GM13976 (cell line): ENCODE measurements at places on chromosomes 11 and 22.

- no peak for DNase-seq
These were observed 1.7 kb upstream of the RAC2 start for GRCh38 chr22:37245740-37246139.

DNA sequence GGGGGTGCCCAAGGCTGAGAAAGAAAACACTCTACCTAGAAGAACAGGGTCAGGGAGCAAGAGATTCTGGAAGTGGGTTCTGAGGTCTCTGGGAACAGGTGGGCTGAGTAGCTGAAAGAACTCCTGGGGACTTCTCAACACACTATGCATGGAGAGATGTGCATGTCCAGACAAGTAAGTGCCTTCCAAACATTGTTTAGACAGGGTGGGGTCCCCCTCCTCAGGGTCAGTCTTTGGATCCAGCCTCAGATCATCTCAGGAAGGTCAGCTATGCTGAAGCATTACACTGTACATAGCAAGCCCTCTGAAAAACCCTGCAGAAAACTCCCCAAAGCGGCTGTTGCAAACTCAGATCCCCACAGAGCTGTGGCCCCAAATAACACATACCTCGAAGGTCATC, 53.9 kb upstream of the SCUBE2 start:
- no peak for DNase-seq

- no peak for DNase-seq
These were observed 69.7 kb downstream of the TENM4 start for GRCh38 chr11:79371152-79371551.

- no peak for DNase-seq
These were observed 57.8 kb downstream of the ENDOD1 start for GRCh38 chr11:95147364-95147905.

- DNase-seq: peak; percentile 68
These were observed 43.2 kb upstream of the DLAT start for GRCh38 chr11:111982019-111982464.

GRCh38 chr11:76049511-76049910, 156.8 kb downstream of the WNT11 start:
- no peak for DNase-seq

GRCh38 chr11:44016546-44017442, 31.0 kb upstream of the ACCSL start:
- DNase-seq: no peak

- no peak for DNase-seq
These were observed 174.4 kb upstream of the NARS2 start for GRCh38 chr11:78748918-78749690.

DNA sequence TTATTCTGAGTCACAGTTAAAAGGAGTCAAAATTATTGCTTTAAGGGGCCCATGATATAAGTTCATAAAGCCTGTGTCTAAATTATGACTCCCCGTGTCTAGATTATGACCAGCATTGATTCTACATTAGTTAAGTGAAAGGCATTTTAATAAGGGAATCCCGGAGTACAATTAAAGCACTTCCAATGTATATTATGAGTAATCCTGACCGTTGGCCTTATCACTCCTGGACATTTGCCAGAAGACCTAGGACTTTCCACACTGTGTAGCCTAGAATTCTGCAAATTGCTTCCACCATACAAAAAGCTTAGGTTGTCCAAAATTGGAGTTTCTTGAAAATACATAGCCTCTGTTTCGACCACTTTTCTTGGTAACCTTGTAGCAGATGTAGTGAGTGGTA, 1292.6 kb downstream of the LRRC4C start:
- no peak for DNase-seq

DNA sequence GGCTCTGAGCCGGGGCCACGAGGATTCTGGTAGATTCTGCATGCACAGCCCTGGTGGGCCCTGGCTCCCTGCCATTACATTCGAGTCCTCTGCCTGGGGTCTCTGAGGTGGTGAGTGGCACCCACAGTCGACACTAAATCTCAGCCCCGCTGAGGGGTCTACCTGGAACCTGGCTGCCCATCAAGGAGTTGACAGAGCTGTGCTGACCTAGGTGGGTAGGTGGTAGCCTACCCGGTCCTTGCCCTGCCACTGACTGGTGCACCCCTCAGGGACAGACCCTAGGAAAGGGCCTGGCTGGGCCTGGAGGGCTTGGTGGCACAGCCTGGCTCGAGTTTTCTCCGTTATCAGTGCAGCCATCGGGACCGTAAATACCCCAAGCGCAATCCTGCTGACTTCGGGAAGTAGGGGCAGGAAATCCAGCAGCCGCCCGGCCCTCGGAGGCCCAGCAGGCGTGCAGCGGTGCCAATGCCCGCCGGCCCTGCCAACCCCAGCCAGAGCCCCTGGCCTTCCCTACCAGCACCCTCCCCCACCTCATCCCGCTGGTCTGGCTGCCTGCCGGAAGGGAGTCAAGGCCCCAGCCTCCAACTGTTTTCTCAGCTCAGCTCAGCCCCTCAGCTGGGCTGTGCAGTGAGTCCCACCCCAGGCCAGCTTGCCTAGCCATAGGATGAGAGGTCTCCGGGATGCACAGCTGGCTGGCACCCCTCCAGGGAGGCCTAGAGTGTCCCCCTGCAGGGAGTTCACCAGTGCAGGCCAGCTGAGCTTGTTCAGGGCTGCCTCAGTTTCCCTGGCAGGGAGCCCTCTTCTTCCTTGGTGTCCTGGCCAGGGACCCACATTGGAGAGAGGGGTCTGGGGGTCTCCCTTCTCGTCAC, 80.4 kb upstream of the KCNQ1OT1 start:
- no peak for DNase-seq

GRCh38 chr22:30743257-30744020, 48.8 kb downstream of the OSBP2 start:
- no peak for DNase-seq

GRCh38 chr11:11142430-11142829, 210.6 kb downstream of the CSNK2A3 start:
- DNase-seq: no peak

DNA sequence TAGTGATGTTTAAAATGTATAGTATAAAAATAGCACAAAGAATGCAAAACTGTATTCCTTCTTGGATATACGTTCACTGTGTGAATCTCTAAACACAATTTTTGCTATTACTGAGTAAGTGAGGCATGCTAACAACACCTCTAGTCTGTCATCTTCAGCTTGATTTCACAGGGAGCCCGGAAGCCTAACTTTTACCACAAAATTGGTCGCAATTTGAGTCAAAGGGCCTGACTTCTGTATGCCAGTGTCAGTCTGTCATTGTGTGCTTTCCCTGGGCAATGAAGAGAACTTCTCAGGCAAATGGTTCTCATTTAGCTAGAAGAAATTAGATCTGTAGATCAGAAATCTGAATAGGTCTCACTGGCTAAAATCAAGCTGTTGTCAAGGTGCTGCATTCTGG, 1059.5 kb downstream of the FAM181B start:
- DNase-seq: no peak

DNA sequence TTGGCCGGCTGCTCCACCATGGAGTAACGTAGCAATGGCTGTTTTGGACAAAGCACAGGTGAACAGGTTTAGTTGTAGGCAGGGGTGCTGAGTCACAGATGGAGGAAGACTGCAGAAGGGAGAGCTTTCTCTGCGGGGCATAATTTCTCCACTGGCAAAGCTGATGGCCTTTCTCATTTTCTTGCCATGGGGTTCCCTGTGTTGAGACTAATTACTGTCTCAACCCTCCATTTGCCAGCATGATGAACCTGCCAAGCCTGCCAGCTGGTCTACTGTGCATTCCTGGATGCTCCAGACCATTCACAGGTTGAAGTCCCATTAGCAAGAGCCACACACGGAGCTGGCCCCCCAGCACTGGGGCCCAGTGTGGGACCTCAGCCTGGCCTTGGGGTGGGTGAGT, 202.4 kb downstream of the BARX2 start:
- no peak for DNase-seq

DNA sequence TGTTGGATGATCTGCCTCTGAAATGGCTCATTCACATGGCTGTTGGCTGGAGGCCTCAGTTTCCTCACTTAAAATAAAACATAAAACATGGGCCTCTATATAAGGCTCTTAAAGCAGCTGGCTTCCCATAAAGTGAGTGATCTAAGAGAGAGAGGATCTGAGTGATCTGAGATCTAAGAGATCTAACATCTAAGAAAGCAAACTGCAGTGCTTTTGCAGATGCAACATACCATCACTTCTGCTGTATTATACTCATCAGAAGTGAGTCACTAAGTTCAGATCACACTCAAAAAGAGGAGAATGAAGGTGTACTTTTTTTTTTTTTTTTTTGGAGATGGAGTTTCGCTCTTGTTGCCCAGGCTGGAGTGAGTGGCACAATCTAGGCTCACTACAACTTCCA, 18.1 kb upstream of the HSPA8 start:
- no peak for DNase-seq

- DNase-seq: no peak
These were observed 18.1 kb upstream of the RFPL2 start for GRCh38 chr22:32222991-32223390.

DNA sequence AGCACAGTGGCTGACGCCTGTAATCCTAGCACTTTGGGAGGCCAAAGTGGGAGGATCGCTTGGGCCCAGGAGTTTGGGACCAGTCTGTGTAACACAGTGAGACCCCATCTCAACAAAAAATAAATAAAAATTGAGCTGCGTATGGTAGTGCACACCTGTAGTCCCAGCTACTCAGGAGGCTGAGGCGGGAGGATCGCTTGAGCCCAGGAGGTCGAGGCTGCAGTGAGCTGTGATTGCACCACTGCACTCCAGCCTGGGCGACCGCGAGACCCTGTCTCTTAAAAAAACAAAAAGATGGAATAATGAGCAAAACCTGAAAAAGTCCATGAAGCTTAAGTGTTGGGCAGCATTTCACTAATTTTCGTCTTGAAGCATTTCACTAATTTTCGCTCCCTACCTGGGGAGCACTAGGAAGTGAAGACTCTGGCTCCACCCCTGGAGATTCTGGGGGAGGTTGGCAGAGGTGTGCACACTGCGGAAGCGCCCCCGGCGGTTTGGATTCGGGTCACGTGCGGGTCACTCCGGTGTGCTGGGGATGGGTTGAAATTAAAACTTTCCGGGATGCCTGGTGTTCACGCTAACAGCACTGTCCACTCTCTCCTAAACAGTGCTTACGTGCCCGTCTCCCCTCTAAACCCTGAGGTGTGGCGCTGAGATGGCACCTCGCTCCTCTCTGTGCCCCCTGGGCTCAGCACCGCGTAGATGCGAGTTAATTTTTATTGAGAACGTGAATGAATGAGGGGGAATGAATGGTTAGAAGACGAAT, 906 bp upstream of the NAA40 start:
- peak; percentile 57 for DNase-seq

- no peak for DNase-seq
These were observed 1.9 kb downstream of the BID start for GRCh38 chr22:17772249-17772957.

DNA sequence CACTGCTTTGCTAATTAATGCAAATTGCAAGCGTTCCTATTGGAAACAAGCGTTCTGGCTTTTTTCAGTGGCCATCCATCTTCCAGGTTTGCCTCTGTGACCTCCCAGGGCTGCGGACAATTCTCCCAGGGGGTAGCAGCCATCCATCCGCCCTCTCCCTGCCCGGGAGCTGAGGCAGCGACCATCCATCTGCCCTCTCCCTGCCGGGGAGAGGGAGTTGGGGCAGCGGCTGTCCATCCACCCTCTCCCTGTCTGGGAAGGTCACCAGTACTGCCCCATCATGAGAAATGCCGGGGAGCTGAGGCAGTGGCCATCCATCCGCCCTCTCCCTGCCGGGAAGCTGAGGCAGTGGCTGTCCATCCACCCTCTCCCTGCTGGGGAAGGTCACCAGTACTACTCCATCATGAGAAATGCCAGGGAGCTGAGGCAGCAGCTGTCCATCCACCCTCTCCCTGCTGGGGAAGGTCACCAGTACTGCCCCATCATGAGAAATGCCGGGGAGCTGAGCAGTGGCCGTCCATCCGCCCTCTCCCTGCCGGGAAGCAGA, 394.7 kb downstream of the BRD1 start:
- DNase-seq: no peak

DNA sequence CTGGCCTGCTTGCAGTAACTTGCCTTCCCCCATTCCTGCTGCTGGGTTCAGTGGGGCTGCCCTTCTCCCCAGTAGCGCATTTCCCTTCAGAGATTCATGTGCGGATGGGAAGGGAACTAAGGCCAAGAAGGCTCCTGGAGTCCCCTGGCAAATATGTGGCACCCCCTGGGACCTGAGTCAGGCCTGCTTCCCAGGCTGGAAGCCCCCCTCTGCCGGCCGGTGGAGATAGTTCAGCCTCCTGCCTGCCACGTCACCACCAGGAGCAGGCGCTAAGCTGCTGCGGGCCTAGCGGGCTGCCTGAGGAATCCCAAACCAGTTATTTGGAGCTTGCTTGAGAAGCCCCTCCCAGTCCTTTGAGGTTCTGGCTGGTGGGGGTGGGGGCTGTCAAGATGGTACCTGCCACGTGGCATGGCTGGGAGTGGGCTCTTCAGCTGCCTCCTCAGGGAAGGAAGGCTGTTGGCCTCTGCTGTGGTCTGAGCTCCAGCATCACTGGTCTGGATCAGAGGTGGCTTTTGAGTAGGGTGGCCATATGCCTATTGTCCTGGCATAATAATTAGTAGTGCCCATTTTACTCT, 2.0 kb downstream of the SERPINH1 start:
- no peak for DNase-seq

GRCh38 chr11:96079691-96080090, 155.8 kb upstream of the MTMR2 start:
- DNase-seq: no peak

DNA sequence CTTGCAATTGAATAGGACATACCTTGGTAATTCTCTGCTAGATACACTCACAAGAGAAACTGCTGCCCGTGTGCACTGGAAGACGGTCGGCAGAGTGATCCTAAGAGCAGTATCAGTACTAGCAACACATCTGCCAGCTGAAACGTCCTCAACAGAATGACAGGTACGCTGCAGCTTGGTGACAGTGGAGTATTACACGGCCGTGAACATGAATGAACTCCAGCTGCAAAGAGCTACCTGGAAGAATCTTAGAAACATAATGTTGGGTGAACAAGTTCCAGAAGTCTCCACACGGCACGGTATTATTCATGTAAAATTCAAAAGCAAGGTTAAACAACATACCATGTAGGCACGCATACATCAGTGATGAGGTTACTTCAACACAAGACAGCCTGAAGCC, 44.4 kb downstream of the TPCN2 start:
- no peak for DNase-seq
